ENCODE measurements at places on chromosomes 11 and 22. TPM values are rescaled to one million over a fixed set of nuclear protein-coding genes. Genes with fewer than 3 reads are reported as not detected.

P2RY6 gene
- total RNA-seq = 0.32 TPM

FAU gene
- 279 TPM for total RNA-seq

ZP1 gene
- not detected for total RNA-seq

SCARF2 gene
- total RNA-seq = 15.5 TPM

CST6 gene
- not detected for total RNA-seq

C11orf97 gene
- total RNA-seq = not detected

PHLDA2 gene
- 7.3 TPM for total RNA-seq

C1QTNF5 gene
- total RNA-seq = 6.5 TPM

SEPTIN3 gene
- total RNA-seq = under 0.01 TPM

INCENP gene
- total RNA-seq = 26.7 TPM

PIK3C2A gene
- 73.4 TPM for total RNA-seq

GUCY1A2 gene
- 0.64 TPM for total RNA-seq

ALG9 gene
- 35.8 TPM for total RNA-seq

DNA sequence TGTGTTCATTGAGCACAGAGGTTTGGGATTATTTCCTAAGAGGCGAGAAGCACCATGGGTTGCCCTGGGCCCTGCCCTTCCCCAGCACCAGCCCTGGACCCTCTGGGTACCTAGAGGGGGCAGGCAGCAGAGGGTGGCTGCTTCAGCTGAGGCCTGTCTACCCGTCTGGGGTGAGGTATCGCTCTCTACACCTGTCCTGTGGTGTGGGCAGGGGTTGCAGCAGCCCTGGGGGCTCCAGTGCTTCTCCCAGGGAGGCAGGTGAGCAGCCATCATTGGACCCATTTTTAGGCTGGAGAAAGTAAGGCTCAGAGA, 15.6 kb downstream of the PRDM11 start:
- no peak for DNase-seq

GRCh38 chr11:10730151-10730550, 20.9 kb upstream of the CTR9 start:
- DNase-seq = no peak

DNA sequence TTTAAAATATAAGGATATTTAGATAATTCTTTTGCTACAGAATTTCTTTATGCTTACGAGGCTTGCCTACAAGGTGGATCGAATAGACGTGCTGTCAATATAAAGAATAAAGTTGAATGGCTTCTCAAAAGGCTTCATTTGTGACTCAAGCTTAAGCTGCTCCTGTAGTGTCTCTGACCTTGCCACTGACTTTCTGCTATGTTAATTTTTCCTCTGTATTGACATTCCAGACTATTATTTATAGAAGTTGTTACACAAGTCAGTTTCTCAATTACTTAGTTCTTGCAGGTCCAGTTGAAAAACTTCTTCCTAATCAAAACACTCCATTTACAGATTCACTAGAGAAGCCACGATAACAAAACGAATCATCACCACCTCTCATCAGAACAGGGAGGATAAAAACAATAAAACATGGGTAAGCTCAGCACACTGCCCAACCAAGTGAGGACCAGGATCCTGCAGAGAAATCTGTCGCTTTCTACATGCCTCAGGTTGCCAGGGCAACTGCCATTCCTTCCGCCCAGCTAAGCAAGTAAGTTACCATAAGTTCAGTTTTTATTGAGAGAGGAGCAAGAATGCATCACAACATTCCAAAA, 39.0 kb upstream of the CHKA start:
- peak; percentile 62 for DNase-seq

DNA sequence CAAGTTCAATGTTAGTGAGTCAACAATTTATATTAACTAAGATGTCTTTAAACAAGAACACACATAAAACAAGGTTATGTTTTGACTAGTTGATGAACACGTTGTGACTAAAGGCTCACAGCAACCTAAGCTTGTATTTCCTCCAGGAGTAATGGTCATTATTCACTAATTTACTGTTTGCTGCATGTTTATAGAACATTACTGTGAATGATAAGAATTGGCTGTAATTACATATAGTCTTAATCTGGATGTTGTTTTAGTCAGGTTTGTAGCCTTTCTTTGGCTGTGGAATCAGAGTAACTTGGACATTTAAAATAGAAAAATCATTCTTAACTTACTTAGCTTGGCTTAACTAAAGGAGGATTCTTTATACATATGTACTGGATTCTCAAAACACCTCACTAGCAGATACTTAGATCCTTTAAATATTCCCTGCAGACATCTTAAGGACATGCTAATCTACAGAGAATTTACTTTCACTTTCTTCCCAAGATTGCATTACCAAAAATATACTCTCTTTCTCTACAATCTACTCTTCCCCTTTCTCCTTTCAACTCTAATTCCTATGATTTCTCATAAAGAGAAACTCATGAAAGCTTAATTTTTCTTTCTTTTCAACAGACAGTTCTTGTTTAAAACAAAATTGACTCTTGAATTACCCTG, 319.7 kb upstream of the CTSC start:
- DNase-seq = peak; percentile 6

GRCh38 chr11:94120946-94121345, 7.7 kb upstream of the PANX1 start:
- DNase-seq = no peak

- DNase-seq = no peak
Measured at GRCh38 chr11:64839887-64840782, 4.3 kb downstream of the CDC42BPG start.

DNA sequence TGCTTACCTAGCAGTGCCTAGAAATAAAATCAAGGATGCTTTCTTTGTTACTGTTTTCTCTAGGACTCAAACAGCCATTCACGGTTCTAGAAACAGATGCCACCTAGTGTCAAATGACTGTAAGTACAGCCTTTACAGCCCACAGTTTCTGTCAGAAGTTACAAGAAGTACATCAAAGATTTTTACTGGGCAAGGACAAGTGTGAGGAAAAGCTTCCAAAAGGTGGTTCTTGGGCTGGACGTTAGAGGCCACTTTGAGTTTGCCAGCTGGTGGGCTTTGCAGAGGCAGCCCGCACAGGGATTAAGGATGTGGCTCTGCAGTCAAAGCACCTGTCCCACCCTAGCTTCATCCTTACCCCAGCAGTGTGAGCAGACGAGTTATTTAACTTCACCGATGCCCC, 6.9 kb downstream of the KMT5B start:
- DNase-seq = peak; percentile 73

DNA sequence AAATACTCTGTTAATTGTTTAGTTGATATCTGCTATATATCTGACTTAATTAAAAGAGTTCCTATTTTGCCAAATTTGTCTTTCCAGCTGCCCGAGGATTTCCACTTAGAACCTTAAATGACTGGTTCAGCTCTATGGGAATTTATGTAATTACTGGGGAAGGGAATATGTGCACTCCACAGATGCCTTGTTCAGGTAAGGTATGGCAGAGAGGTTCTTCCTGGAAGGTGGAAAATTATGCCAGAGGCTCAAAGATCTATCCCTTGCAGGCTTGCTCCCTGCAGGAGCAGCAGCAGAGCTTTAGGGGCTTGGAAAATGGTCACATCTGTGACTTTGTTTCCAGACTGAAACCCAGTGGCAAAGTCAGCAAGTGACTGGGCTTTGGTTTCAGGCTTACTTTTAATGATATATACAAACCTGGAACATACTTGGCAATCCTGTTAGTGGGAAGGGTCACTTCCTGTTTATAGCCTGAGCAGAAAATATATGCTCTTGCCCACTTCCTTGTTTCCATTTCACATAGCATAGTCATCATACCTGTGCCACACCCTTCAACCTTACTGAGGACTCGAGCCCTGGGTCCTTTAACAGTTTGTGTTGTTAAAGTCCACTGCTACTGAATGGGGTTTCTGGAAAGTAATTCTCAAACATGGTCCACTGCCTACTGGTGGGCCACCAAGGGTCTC, 23.7 kb downstream of the WBP2NL start:
- no peak for DNase-seq

DNA sequence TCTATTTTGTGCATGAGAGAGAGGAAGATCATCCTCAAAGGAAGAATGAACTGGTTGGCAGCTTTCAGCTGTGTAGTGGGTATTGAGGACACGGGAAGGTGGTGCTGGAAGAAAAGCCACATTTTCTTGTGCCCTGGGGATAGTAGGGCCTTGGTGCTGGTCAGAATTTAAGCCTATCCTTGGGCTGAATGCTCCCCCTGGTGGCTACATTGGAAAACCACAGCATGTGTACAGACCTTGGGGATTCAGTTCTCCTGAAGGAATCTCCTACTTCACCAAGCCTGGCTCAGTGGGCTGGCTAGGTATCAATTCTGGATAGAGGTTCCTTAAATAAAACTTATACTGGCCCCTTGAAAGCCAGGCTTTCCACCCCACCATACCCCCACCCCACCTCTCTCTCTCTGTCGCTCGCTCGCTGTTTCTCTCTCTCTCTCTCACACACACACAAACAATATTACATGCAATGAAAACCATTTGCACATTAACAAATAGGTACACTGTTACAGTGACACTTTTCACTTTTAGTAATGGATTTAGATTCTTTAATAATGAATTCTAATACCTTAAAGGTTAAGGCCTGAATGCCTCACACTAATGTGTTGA, 2.8 kb upstream of the OR51M1 start:
- peak; percentile 71 for DNase-seq

GRCh38 chr11:33116535-33116934, 44.7 kb downstream of the CSTF3 start:
- no peak for DNase-seq

DNA sequence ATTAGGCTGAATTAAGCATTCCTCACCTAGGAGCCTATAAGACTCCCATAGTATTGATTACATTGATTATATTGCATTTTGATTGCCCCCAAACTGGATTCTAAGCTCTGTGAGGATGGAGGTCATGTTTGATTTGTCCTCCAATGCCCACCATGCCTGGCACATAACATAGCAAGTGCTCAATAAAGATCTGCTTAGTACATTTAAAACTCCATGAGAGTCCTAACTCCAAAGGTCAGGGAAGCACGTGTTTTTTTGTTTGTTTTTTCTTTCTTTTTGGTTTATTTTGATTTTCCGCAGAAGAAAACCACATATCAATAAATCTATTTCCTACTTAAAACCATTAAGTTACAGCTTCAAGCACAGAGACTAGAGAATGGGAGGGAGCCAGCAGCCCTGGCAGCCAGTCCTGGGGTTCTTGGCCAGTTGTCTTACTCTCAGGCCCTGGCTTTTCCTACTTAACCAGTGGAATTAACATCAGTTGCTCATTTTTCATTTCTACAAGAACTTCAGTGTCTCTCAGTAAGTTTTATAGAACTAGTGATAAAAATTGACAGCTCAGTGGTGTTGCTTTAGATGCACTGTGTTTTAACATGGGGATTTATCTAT, 429.9 kb upstream of the CCDC90B start:
- DNase-seq = peak; percentile 7

DNA sequence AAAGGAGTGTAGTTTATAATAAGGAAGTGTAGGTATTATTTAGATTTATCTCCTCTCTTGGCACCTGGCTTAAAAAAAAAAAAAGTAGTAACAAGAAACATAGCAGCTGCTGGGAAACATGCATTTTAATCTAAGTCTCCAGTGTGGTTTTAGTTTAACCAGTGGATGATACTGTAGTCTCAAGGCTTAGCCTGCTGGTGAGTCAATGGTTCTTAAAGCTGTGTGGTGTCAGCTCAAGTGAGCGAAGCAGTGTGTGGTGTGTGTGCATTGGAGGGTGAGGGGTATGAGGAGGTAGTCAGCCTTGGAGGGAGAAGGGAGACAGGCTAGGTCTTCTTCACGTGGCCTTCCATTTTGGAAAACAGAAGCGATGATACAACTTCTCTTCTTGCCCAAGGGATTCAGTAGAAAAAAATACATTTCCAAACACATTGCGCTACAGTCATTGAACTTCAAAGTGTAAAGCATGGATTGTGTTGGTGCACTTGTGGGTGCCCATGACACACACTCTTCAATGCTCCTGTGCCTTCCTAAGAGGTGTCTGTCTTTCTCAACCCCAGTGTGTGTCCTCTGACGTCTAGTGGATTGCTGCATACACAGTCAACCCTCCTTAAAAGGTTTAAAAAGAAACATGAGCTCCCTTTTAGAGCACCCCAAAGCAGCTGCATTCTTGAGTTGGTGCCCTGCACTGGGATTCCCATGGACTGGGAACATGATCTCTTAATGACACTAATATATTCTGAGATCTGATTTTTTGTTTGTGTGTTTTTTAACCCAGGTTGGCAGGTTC, 40.1 kb downstream of the ZBTB16 start:
- peak; percentile 91 for DNase-seq

- DNase-seq = no peak
Measured at GRCh38 chr11:66338276-66339161, 2.3 kb upstream of the RIN1 start.

GRCh38 chr11:69890476-69890875, 71.3 kb upstream of the FGF3 start:
- no peak for DNase-seq

DNA sequence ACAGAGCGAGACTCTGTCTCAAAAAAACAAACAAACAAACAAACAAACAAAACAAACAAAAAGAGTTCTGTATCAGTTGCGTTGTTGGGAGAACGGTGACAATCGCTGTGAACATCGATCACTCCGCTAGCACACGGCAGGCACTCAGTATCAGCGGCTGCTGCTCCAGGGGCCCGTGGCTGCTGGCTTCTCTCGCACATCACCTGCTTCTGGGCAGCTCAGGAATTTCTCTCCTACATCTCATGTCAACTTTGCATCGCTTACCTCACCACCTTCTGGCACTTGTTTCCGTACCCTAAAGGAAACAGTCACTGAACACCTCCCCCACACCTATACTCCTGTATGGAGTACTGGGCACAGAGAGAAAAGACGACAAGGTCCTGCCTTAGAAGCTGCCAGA, 70.3 kb upstream of the WNT7B start:
- DNase-seq = no peak

DNA sequence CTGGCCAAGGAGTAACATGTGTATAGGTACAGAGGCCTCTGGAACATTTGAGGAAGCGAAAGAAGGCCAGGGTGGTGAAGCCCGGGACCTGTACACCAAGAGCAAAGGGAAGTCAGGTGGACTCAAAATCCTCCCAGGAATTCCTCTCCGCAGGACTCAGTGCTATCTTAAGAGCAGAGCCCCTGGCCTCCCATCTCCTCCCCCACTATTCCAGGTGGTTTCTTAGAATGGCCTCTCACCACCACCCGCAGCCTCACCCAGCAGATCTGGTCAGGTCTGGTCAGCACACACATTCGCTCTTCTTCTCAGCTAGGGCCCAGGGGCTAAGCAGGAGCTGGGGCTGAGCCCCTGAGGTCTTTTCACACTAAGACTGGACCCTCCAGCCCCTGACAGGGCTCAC, 59.1 kb downstream of the SCGB1A1 start:
- no peak for DNase-seq

DNA sequence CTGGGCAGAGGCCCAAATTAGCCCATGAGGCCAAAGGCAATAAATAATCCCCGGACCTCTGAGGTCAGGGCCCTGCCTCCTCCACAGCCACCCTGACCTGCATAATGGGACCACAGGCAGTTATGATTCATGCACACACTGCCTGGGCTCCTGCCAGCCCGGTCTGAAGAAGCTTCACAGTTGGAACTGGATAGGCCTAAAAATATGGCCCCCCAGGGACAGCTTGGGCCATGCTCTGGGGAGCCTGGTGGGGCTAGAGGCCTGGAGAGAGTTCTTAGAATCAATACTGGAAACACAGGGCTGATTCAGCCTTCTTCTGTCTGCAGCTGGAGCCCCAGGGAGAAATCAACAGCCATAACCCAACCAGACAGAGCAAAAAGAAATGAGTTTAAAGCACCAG, 112.8 kb upstream of the CADM1 start:
- peak; percentile 44 for DNase-seq

GRCh38 chr22:35697142-35697541, 20.5 kb upstream of the APOL5 start:
- DNase-seq = no peak

- DNase-seq = no peak
Measured at GRCh38 chr22:42695294-42695693, 25.4 kb downstream of the A4GALT start.

- DNase-seq = no peak
Measured at GRCh38 chr11:60910711-60911380, 3.1 kb upstream of the TMEM109 start.

Measured in fibroblast of villous mesenchyme (primary cell).